Mesenchymal stem cell (in vitro differentiated cells and primary cell): ENCODE measurements at places on chromosomes 2 and 18.

DNA sequence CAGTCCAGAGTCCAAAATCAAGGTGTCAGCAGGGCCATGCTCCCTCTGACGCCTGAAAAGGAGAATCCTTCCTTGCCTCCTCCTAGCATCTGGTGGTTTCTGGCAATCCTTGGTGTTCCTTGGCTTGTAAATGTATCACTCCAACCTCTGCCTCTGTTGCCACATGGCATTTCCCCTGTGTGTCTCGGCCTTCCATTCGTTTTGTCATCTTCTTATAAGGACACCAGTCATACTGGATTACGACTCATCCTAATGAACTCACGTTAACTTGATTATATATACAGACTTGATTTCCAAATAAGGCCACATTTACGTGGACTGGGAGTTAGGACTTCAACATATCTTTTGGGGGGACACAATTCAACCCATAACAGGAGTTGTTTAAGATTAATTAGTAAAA lies 15.8 kb downstream of the PMAIP1 start:
- peak; percentile 69 for DNase-seq

DNA sequence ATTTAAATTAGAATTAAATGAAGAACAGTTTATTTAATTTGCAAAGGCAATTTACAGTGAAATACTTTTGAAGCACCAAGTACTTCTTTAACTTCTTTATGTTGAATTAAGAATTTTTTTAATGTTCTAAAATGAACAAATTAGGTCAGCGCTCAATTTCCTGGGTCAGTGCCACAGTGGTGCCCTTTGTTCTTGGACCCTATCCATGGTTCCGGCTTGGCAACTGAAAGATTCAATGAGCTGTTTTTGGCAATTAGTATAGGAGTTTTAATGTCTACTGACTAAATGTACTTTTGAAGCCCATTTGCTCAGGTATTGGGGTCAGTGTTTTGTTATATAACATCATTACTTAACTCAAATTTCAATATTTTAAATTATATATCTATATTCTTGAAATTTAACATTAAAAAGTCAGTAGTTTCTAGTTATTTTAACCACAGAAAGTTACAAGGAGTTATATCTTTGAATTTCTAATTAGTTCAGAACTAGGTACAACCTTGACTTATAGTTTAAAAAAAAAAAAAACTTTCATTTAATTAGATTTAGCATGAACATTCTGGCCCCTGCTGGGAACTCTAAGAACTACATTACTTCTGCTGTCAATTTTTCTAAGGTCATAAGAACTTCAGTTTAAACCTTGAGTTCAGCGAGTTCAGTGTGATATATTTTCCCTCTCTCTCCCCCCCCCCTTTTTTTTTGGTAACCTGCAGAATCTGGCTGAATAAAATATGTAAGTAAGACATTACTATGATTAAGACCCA lies 7.6 kb upstream of the MSTN start:
- peak; percentile 76 for DNase-seq

GRCh38 chr18:57683470-57683869 lies 61.8 kb upstream of the NARS1 start:
- DNase-seq: no peak

GRCh38 chr2:54918647-54919280 lies 131.5 kb downstream of the RTN4 start:
- no peak for DNase-seq

- DNase-seq: no peak
Measured at GRCh38 chr2:9831670-9832069, 11.6 kb upstream of the TAF1B start.

GRCh38 chr2:115364093-115364492 lies 921.7 kb downstream of the DPP10 start:
- DNase-seq: no peak

GRCh38 chr2:125471963-125472362 lies 1184.0 kb upstream of the GYPC start:
- peak; percentile 3 for DNase-seq

GRCh38 chr18:78525366-78526111 lies 454.1 kb upstream of the SALL3 start:
- no peak for DNase-seq

DNA sequence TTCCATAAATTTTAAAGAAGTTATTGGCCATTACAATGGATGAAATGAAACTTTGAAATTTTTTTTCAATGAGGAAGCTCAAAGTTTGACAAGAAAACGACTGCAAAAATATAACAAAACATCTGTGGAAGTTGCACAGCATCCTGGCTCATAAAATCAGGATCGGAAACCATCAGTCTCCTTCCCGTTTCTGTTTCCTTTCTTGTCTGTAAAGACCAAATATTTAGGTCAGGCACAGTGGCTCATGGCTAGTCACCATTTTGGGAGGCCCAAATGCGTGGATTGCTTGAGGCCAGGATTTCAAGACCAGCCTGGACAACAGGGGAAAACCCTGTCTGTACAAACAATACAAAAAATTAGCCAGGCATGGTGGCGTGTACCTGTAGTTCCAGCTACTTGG lies 27.6 kb upstream of the SSB start:
- DNase-seq: no peak

DNA sequence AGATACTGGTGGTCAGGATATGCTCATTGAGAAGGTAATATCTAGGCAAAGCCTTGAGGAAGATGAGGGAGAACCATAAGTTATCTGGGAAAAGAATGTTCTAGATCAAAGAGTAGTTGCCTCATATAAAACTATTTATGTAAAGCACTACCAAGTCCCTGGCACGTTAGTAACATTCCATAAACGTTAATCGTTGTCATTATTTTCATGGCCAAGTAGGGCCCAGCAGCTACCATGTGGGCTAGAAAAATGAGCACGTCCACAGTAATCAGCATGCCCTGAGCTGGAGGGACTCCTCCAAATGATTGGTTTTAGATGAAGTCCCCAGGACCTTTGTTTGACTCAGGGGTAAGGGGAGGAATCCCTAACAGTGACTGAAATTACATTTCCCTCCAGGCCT lies 32.7 kb upstream of the AFTPH start:
- DNase-seq: no peak

DNA sequence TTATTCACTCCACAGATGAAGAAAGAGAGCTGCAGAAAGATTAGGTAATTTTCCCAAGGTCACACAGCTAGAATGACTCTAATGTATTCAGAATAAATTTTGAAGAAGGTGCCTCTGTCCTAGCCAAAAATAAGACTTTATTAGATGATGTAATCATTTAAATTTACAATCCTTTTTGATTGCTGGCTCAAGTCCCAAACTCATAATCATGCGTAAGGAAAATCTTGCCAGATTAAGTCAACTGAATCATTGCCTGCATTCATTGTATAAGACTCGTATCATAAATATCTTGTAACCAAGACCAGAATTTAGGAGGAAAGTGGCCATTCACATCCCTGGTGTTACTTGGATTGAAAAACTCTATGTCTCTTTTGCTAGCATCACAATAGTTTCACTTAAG lies 53.1 kb upstream of the STK39 start:
- no peak for DNase-seq

DNA sequence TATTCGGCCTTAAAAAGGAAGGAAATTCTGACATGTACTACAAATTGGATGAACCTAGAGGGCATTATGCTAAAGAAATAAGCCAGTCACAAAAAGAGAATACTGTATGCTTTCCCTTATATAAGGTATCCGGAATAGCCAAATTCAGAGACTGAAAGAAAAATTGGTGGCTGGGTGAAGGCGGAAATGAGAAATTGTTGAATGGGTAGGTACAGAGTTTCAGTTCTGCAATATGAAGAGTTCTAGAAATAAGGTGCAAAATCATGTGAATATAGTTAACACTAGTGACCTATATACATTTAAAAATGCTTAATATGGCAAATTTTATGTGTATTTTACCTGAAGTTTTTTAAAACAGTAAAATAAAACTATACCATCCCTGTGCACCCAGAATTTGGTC lies 43.1 kb downstream of the RMP24 start:
- no peak for DNase-seq

- no peak for DNase-seq
Measured at GRCh38 chr2:181304011-181304844, 153.0 kb upstream of the ITGA4 start.

DNA sequence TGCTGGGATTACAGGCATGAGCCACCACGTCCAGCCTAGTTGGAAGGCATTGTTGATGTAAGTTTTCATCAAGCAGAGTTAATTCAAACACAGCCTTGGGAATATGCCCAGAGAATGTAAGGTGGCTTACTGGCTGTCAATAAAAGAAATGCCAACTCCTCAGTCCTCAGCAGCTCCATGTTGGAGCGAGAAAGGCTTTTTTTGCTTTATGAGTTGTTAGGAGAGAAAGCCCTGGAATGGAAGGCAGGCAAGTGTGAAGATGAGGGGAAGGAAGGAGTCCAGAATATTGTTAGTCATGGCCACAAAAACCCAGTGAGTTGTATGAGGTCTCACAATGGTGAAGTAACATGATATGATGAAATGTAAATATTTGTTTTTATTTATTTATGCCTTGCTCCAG lies 57.1 kb downstream of the MAP4K4 start:
- DNase-seq: peak; percentile 73

GRCh38 chr2:78992451-78992806 lies 33.1 kb upstream of the REG3G start:
- peak; percentile 36 for DNase-seq

DNA sequence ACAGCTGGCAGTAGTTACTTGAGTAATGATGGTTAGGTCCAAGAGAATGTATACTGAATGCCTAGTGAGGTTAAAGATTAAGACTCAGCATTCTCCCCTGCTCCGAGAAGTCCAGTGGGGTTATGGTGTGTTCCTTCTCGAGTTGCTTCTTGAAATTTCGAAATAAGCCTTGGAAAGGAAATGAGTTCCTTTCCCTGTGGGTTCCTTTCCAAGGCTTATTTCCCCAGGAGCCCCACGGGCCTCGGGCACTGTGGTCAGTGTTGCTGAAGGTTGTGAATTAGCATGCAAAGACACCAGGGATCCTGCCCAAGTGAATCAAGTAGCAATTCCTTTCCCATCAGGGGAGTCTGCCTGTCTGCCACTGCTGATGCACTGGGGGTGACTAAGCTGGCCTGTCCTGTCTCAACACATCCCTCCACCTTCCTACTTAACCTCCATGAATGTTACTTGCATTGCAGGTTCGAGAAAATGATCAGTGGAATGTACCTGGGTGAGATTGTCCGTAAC lies 53.6 kb downstream of the HK2 start:
- peak; percentile 83 for DNase-seq

DNA sequence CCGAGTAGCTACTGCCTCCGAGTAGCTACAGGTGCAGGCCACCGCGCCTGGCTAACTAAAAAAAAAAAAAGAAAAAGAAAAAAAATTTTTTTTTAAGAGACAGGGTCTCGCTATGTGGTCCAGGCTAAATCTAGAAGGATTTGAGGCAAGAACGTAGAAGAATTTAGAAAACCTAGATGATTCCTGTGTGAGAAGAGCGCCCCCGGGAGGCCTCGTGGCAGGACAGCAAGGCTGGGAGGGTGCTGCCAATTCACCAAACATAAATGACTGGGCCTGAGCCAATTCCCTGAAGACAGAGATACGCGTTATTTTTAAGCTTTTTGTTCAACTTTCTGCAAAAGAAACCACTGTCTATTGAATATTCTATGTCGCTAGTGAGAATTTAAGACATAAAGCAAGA lies 90.1 kb upstream of the TGFA start:
- DNase-seq: no peak

DNA sequence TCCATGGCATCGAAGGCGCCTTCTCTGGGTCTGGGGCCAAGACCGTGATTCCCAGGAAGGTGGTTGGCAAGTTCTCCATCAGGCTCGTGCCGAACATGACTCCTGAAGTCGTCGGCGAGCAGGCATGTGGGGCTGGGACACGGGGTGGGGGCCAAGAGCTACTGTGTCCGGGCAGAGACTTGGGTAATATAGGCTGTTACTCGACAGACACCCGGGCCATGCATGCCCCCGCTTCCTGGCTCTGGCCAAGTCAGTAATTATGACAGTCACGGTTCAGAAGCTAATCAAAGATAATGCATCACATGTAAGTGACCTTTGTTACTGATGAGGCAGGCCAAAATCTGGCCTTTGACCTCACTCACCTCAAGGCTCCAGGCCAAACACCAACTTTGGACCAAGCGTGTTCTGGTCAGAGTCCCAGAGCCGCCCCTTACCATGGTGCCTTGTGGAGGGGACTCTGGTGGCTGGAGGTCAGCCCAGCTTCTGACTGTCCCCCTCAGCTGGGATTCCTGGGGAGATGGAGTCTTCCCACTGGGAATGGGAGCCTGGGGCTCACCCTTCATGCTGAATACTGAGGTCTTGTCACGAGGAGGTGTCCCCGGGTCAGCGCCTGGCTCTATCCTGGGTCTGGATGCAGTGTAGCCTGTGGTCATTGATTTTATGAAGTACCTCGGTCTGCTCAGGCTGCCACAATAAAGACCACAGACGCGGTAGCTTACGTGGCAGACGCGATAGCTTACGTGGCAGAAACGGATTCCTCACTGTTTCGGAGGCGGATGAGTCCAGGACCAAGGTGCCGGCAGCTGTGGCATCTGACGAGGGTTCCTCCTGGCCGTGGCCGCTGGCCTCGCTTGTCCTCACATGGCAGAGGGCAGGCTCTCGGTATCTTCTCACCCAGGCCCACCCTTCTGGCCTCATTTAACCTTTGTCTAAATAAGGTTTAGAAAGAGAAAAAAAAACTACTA lies 17.7 kb upstream of the CNDP1 start:
- DNase-seq: no peak

DNA sequence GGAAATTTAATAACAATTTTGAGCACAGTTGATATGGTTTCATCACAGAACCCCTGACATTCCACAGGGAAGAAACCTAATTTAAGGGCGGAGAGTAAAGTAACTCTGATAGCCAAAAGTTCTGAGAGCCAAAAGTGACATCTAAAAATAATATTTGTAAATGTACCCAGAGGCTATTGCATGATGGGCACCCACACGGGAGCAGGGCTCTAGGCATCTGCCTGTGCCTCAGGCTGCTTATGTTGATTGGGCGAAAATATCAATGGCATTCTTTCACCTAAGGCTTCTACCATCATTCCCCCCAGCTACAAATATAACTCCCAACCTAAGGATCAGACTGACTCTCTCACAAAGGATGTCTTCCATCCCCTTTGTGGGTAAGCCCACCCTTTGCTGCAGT lies 54.1 kb upstream of the PTPRM start:
- no peak for DNase-seq

DNA sequence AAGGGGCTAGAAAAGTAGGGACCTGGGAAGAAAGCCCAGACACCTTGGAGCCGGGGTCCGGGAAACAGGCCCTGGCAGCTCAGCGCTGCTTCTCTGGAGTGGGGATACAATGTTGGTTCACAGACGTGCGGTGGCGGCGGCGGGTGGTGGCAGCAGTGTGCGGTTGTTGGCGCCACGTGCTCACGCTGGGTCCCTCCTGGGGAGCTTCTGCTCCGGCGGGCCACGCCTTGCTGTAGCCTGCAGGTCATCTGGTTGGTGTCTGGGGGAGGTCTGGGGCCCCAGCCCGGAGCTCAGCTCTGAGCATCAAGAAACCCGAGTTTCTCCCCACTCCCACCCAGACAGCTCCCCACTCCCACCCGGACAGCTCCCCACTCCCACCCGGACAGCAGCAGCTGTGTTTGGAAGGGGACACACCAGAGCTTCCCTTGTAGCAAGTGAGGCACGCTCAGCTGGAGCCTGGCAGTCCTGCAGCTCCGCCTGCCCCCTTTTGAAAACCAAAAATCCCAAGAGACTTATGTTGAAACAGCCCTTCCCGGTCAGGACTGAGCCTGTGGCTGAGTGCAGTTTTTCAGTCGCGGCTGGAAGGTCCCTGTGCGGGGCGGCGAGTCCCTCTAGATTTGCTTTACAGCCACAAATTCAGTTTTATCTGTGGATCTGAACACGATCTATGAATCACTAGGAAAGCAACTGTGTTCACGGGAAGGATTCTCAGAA lies 46.9 kb downstream of the NFATC1 start:
- peak; percentile 43 for DNase-seq
